ENCODE measurements at places on chromosomes 16 and 17. TPM values are rescaled to one million over a fixed set of nuclear protein-coding genes. Genes with fewer than 3 reads are reported as not detected.
A peak's percentile ranks its signal among the peaks of the same experiment; 100 is the strongest.

NXPH3 gene
- total RNA-seq: 0.90 TPM

MYH13 gene
- not detected for total RNA-seq

DNA sequence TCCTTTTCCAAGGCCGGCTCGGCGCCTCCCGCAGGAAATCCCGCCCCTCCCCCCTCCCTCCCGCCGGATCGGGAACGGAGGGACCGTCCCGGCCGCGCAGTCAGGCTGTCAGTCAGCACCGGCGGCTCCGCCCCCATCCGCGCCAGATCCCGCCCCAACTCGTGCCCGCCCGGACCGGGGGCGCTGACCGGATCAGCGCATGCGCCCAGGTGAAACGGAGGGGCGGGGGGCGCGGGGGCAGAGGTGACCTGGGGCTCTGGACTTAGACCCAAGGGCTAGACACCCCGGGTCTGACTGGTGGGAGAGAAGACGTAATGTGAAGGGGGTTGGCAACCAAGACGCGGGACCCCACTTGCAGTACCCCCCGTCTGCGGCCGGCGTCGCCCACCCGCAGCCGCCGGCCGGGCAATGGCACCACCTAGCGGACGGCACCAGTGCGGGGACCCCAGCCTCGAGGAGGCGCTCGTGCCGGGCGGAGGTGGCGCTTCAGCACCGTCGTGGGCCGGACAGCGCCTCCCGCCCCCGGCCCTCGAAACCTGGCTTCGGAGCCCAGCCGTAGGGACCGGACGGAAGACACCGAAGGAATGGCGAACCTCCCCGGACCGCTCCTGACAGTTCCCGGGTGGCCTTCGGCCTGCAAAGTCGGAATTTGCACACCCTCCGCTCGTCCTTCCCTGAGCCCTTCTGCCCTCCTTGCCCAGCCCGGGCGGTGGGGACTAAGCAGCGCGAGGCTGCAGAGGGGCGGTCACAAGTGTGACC is at the start of gene CASKIN2:
TSS of gene CASKIN2 (minus strand) at position 42 of the 759 bp plus-strand sequence. CDS start 1,733 bp downstream, outside the sequence.
- peak; percentile 75 for DNase-seq

CDH5 gene
- 263 TPM for total RNA-seq

- no peak for DNase-seq
These were observed 415 bp downstream of the XYLT1 start for GRCh38 chr16:17470182-17470907.

GRCh38 chr17:59152925-59153324 is 2.1 kb downstream of the SKA2 start:
- no peak for DNase-seq

All from dermis microvascular lymphatic vessel endothelial cell (primary cell).